Sciatic nerve (tissue), 2 donors: ENCODE measurements at places on chromosomes 6 and 20.

GRCh38 chr6:135182071-135183001 lies 1.2 kb downstream of the MYB start:
- DNase-seq, result no peak

GRCh38 chr6:127972815-127973214 lies 72.0 kb upstream of the THEMIS start:
- no peak for DNase-seq

DNA sequence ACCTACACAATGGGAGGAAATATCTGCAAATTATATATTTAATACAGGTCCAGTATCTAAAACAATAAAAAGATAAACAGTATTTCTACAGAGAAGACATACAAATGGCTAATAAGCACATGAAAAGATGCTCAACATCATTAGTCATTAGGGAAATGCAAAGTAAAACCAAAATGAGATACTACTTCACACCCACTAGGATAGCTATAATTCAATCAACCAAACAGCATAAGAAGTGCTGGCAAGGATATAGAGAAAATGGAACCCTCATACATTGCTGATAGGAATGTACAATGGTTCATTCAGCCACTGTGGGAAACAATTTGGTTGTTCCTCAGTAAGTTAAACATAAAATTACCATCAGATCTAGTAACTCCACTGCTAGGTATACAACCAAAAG lies 48.7 kb downstream of the NUDT3 start:
- no peak for DNase-seq

- no peak for DNase-seq
These were observed 775 bp downstream of the MTFR2 start for GRCh38 chr6:136249336-136249735.

DNA sequence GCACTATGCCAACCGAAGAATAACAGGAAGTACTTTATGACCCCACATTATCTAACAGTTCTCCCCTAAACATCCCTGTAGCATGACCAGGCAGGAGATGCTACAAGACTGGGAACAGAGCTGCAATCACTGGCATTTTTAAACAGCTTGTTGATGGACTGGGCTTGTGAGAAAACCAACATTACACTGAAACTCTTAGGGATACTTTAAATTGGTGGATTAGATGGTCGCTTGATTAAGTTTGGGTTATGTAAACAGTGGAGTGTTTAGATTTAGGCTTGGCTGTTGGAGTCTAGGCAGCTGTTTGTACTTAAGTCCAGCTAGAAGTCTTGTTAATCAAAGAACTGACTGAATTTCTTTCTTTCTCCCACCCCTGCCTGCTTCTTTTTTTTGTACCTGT lies 234.1 kb upstream of the BMP2 start:
- DNase-seq, result no peak

- DNase-seq, result no peak
These were observed 18.6 kb downstream of the RBM38 start for GRCh38 chr20:57409672-57410397.
